ENCODE measurements at places on chromosomes 12 and 14.

DNA sequence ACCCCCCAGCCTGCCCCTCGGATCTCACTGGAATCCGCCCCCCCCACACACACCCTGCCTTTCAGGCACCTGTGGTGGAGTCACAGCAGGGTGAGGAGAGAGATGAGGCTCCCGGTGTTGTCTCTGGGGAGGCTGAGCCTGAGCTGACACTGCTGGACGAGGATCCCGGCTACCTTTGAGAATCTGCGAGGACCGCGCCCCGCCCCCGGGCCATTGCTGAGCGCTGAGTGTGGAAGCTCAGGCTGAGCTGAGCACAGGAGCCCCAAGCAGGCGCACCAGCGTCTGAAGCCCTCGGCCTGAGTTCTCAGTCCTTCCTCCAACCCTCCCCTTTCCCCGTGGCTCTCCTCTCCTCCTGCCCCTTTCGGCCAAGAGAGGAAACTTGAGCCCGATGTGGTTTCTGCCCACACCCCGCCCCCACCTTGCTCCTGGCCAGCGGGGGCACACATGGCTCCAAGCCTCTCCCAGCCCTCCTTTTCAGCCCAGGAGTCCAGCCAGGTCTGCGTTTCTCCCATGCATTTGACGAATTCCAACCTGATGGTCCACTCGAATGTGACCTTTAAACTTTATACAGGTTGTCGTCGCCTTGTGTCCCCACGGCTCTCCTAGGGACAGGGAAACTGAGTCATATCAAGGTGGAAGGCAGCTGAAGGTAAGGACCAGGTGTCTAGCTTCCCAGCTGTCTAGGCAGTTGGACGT, at the start of gene NFE2:
Gene NFE2 (minus strand): TSS at position 284 of the 696 bp plus-strand sequence. CDS start 5,767 bp downstream, outside the sequence.
- no peak for DNase-seq

- DNase-seq = no peak
Observed at GRCh38 chr12:96039516-96039915, 4.1 kb upstream of the LTA4H start.

GRCh38 chr12:123148223-123148622, 2.7 kb downstream of the PITPNM2 start:
- DNase-seq = no peak

DNA sequence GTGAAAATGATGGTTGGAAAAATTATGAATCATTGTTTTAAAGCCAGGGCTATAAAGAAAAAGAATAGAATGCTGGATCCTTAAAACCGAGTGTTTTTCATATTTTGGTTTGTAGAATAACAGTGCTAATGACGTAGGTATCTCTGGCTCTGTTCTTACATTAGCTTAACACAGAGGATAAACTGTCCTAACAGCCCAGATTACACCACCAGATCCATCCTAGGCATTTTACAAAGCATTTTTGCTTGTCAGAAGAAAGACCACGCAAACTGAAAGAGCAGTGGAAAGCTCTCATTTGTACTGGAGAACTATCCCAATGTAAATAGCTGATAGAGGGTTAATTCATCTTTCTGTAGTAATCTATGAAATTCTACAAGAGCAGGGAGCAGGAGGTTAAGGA, 13.6 kb downstream of the IFT81 start:
- DNase-seq = no peak

GRCh38 chr14:64784006-64784405, 79.8 kb downstream of the PLEKHG3 start:
- no peak for DNase-seq

DNA sequence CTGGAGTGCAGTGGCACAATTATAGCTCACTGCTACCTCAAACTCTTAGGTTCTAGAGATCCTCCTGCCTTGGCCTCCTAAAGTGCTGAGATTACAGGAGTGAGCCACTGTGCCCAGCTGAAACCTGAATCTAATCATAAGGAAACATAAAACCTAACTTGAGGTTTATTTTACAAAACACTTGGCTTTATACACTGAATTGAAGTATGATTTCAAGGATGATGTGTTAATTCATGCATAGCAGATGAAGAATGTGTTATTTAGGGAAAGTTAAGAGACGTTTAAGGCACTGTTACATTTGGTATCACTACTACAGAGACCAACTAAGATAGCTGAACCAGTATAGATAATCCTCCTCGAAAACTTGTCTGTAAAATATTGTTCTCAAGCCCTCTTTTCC, 6.4 kb downstream of the DICER1 start:
- no peak for DNase-seq
